T-helper 9 cell (primary cell): ENCODE measurements at places on chromosomes 5 and 9.

DNA sequence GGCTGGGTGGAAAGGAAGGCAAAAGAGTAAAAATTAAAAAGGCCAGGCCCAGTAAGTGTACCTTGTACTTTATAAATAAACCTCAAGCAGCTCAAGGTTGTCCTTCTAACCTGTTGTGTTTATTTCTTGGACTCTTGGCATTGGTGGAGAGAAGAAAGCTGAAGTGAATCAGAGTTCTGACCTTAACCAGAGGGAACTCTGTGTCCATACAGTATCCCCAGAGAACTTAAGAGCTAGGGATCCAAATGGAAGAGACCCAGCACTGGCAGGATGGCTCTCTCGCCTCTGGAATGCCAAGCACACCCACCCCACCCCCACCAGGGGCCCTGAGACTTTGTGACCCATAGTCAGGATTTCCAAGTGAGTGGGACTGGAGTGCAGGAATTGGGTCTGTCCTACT, 14.2 kb downstream of the NUDT2 start:
- DNase-seq: no peak

GRCh38 chr5:139246394-139246793, 47.1 kb upstream of the MATR3 start:
- no peak for DNase-seq

GRCh38 chr9:136977223-136977622, at the start of gene PTGDS:
Gene PTGDS (plus strand): TSS chr9:136977504. CDS start chr9:136977579, 75 bp downstream.
- no peak for DNase-seq

GRCh38 chr9:105341434-105342146, 97.1 kb downstream of the SLC44A1 start:
- no peak for DNase-seq

DNA sequence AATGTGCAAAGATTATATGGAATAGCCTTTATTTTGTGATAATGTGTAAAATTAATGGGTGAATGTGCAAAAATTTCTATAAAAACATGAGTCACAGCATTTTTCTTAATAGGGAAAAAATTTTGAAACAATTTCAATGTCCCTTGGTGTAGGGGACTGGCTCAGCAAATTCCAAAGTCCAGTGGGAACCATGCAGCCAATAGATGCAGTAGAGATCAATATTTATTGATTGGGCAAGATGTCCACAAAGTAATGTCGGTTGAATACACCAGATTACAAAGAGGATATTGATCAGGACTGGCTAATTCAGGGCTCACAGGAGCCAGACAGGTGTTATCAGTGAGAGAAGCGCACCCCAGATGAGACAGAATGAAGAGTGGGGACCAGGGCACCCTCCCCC, 62.5 kb downstream of the AMBP start:
- DNase-seq: no peak

DNA sequence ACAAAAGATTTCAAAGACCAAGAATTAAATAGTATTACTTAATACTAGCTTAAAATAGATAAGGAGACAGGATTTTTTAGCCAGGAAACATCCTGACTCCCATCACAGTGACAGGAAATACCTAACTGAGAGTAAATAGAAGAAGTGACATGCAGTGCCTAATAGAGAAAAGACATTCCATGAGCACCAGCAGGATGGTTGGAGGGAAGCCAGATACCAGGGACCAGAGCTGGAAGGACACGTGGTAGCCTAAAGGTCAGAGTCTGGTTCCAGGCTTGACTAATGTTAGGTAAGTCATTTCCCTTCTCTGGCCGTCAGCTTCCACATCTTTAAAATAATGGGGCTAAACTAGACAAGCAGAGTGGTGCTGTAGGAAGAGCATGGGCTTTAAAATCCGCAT, 41.6 kb downstream of the CDK5RAP2 start:
- no peak for DNase-seq

DNA sequence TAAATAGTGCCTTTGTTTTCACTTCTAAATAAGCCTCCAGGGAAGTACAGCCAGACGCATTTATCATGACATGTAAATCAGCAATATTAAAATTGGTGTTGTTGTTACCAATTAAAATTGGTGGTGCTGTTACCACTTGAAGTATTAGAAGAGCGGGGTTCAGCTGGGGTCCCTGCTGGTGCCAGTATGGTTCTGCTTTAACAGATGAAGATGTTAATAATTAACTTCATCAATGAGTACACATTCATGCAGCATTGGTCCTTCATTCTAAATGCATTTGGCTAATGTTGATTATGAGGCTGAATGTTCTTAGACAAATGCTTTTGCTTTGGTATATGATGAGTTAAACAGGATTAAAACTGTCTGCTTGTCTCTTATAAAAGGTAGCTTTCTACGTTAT, 67.6 kb upstream of the TMC1 start:
- DNase-seq: no peak

GRCh38 chr9:91820949-91821880, 128.8 kb downstream of the ROR2 start:
- DNase-seq: no peak

GRCh38 chr9:113511047-113511521, 47.6 kb downstream of the RGS3 start:
- no peak for DNase-seq

DNA sequence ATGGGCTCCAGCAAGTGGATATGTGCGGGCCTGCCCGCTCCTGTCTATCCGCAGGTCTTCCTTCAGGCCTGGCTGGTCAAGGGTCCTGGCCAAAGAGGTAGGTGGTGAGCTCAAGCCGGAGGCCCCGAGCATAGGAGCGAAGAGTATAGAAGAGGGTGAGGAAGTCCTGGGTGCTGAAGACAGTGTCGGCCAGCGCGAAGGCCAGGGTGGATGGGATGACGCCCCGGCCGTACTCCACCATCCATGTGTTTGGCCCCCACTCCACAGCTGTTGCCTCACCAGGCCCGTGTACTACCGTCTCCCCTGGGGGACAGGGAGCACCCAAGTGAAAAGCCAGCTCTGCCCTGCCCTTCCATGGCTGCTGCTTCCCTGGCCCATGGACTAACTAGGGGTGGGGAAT, 2.0 kb downstream of the SIGMAR1 start:
- no peak for DNase-seq

DNA sequence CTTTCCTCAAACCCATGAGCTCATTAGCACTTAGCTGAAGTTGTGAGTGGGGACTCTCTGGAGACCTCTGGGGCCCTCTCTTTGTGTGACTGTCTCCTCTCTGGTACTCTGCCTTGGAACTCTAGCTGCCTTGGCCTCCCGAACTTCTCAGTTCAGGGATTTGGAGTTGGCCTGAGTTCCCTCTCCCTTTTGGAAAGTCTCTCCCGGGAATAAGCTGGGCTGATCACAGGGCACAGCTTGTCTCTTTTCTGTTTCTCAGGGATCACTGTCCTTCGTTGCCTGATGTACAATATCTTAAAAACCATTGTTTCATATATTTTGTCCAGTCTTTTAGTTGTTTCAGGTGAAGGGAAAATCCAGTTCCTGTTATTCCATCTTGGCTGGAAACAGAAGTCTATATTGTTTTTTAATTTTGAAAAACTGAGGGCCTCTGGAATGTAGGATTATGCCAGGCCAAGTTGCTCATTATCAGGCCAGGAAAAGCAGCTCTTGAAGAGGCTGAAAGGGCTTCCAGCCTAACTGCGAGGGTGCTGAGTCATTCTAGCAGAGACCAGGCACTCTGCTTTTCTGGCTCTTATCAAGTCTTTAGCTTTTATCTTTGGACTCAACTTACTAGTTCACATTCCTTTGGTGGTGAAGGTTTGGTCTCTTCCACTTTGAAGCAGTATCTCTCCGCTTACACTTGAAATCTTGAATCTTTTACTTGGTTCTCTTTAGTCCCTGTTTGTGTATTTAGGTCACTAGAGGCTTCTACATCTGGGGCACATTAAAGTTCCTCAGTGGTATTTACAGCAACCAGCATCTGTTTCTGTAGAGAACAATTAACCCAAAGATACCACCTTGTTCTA, 8.4 kb upstream of the RGS3 start:
- no peak for DNase-seq

DNA sequence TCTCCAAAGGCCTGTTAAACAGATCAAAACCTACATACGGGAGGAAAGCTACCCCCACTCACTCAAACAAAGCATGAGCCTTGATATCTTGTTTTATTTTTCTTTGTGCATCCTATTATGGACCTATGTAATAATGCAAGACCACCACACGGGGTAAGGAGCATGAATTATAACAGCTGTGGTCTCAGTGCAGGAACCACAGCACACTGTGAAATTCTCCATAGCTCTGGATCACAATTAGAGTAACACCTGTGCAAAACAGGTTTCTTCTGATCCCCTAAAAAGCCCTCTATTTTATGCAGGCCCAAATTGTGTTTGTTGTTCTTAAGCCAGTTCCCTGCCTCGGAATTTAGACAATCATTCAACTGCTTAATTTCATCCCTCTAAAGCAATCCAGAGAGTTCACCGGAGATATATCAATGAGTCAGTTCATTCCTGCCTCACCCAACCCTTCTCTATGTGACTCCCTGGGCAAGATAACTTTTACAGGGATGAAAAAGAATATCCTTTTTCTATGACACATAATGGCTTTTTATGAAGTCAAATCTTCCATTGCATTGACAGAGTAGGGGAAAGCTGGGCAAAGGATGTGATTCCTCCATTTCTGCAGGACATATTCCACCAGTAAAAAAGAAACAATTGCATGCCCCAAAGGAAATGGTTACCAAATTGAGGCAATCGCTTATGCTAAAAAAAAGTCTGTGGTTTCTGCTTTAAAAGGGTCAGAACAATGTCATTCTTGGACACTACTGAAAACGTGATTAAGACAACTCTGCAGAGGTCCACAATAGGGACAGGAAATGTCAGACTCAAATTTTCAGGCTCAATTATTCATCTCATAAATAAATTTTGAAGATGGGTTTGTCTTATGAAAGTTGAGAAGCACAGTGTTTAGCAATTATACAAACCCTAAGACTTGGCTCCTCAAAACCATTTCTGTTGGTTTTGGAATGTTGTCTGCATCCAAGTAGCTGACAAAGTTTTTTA, 41.6 kb upstream of the FST start:
- DNase-seq: no peak

DNA sequence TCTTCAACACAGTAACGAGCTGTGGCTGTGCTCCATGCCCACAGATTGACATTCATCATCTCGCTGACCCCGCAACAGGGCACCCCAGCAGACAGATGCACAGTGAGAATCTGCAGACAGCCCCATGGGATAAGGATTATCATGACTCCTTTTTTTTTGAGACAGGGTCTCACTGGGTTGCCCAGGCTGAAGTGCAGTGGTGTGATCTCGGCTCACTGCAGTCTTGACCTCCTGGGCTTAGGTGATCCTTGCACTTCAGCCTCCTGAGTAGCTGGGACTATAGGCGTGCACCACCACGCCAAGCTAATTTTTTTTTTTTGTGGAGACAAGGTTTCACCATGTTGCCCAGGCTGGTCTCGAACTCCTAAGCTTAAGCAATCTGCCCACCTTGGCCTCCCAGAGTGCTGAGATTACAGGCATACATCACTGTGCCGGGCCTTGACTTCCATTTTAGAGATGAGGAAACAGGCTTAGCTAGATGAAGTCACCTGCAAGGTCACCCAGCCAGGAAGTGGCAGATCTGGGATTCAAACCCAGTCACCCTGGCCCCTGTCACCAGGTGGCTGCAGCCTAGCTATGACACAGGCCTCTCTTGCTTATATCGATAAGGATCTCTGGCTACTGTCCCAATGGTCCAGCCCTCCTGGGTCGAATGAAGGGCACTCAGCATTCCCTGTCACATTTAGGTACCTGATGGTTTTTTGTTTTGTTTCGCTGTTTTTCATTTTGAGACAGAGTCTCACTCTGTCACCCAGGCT, 5.1 kb downstream of the AIF1L start:
- DNase-seq: no peak

GRCh38 chr5:159965031-159965837, 43.7 kb upstream of the TTC1 start:
- DNase-seq: no peak

DNA sequence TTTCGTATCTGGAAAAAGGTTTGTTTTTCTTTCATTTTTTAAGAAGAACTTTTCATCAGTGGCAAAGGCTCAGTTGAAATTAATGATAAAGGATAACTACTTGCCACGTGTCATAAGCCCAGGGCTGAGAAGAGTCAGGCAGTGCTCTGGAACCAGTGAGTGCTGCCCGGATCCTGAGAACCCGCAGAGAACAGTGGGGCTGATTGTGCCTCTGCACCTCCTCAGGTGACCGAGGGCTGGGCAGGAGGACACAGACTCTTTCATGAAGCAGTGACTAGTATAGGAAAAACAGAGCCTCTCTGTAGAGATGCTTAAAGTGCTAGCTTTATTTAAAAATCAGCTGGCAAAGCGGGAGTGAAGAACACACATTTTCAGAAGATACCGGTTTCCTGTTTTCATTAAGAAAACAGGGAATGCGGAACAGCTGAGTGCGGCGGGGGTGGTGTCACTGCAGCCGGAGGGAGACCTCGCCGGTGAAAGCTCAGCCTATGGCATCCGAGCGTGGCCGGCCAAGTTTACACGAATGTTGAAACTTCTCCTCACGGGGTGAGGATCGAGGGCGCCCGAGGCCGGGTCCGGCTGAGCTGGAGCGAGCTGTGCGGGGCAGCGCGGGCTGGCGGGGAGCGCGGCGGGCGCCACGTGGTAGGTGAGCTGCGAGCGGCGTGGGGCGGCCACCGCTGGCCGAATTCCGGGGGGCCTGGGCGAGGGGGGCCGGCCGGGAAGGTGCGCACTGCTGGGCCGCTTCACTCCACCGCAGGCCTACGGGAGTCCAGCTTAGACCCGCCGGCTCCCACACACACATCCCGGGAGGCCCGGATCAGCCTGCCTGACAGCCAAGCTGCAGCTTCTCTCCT, 134.7 kb upstream of the DMRT1 start:
- DNase-seq: no peak

- no peak for DNase-seq
These were observed 966 bp downstream of the SNX2 start for GRCh38 chr5:122775550-122776542.

DNA sequence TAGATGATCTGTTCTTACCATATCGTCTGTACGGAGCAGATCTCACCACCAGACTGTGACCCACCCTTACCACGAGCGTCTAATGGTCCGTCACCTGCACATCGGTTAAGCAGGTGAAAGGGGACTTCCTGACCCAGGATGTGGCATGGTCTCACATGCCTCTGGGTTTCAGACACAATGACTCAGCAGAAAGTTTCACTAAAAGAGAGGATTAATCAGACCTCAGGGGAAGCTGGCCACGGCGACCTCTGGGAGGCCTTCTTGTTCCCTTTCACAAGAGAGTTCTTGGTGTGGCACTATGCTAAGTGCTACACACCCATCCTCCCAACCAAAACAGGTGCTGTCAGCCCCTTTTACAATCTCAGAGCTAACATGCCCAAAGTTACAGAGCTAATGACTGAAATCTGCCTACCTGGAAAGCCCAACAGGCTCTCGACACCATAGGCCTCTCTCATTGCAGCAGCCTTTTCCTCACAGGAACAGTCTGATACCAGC, 41.6 kb downstream of the ADAMTS12 start:
- no peak for DNase-seq

GRCh38 chr5:159175547-159175946, 33.8 kb downstream of the RNF145 start:
- DNase-seq: no peak

GRCh38 chr9:76793784-76794431, 29.7 kb downstream of the PCA3 start:
- no peak for DNase-seq

- no peak for DNase-seq
These were observed 74.8 kb downstream of the MEF2C start for GRCh38 chr5:88808153-88808552.

GRCh38 chr5:170542691-170543293, 39.0 kb downstream of the KCNIP1 start:
- no peak for DNase-seq

- peak; percentile 37 for DNase-seq
These were observed 59.3 kb downstream of the FSTL4 start for GRCh38 chr5:133552925-133553525.

- peak; percentile 71 for DNase-seq
These were observed at the start of gene RXRA for GRCh38 chr9:134325813-134326723. Gene RXRA (plus strand): TSS chr9:134326455. CDS start chr9:134326632, 177 bp downstream.

GRCh38 chr5:26295541-26295940, 742.8 kb downstream of the CDH9 start:
- DNase-seq: no peak
